Body of pancreas (tissue), 4 donors: ENCODE measurements at places on chromosomes 7 and 10. TPM values are rescaled to one million over a fixed set of nuclear protein-coding genes. Genes with fewer than 3 reads are reported as not detected.

The TBXAS1 gene
- 3.6 TPM for total RNA-seq

The TRIM56 gene
- 19.4 TPM for total RNA-seq

The KIAA1217 gene
- 36.9 TPM for total RNA-seq

The ELMO1 gene
- 10.9 TPM for total RNA-seq

The AS3MT gene
- 4.7 TPM for total RNA-seq

The TEX36 gene
- total RNA-seq, result not detected

The LDB3 gene
- total RNA-seq, result 0.78 TPM

The EPO gene
- total RNA-seq, result 2.6 TPM

The PROSER2 gene
- 29.3 TPM for total RNA-seq

The ITPRID1 gene
- total RNA-seq, result not detected

DNA sequence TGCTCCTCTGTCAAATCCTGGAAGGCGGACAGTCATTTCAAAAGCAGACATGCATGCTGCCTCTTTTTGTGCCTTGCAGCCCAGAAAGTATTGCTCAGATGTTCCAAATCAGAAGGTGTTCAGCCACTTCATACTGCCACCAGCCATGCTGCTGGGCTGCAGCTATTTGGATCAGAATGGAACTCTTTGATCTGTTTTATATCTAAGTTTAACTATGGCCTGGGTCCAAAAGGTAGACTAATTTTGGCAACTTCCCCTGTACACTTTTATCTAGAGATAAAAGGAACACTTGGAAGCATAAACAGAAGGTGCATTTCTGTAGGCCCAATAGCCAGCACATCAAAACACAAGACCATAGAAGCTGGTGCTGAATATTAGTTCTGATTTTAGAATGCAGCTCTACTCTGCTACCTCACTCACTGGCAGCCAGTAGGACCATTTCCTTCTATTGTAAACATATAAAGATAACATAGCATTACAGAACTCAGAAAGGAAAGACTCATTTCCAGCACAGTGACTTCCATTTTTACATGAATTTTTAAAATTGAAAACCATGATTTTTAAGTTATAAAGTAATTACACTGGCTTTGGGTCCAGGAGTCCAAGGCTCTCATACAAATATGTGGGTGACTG lies 143.1 kb upstream of the CAV2 start:
- DNase-seq, result peak; percentile 40
- peaks cover 46% of the 10 kb centered on the region for H3K4me1 ChIP-seq
- no peak overlapping the region for H3K4me3 ChIP-seq
- no peaks in the 10 kb centered on the region for H3K27me3 ChIP-seq

DNA sequence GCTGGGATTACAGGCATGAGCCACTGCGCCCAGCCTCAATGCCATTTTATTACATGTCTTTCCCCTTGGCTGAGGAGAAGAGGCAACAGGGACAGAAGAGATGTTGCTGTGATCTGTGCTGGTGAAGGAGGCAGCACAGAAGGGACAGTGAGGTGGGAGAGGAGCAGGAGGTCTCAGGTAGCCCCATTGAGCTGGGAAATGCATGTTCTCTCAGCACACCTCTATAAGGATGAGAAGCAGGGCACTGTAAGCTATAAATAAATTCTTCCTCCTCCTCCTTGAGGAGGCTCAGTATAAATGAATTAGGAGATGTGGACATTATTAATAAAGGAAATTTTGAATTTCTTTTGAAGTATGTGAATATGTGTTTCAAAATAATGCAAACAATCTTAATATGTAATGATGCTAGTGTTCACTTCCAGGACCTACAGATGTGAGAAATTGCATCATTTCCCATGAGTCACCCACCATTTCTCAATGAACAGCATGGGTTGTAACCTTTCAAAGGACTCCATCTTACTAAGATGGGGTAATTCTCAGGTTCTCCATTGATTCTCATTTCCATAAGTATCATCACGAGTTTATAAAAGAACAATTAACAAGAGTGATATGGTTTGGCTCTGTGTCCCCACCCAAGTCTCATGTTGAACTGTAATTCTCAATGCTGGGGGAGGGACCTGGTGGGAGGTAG lies 88.9 kb upstream of the ODAD2 start:
- DNase-seq, result no peak
- no peaks in the 10 kb centered on the region for H3K27me3 ChIP-seq
- H3K36me3 ChIP-seq, result no peaks in the 10 kb centered on the region
- no peaks in the 10 kb centered on the region for H3K4me1 ChIP-seq

- H3K27ac ChIP-seq, result no peak overlapping the region
- no peaks in the 10 kb centered on the region for H3K4me1 ChIP-seq
- DNase-seq, result no peak
- H3K4me3 ChIP-seq, result no peak overlapping the region
These were observed 46.6 kb upstream of the IGFBP3 start for GRCh38 chr7:45967591-45968157.

DNA sequence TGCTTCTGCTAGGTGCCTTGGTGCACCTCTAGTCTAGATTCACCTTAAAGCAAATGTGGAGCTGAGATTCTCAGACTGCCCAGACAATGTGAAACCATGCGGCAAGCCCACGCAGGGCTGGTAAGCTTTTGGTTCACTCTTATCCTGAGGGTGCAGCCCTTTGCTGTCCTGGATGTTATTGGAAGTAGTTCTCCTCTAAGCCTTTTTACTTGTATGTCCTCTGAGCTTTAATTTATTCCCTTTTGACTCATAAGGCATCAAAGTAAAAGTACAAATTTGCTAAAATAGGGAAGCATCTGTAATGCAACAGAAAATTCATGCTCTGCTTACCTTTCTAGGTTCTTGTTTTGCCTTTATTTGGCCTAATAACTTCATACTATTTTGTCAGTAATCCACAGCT lies 186.8 kb downstream of the MACC1 start:
- H3K27me3 ChIP-seq, result no peaks in the 10 kb centered on the region
- no peak overlapping the region for H3K27ac ChIP-seq
- H3K4me3 ChIP-seq, result no peak overlapping the region
- H3K36me3 ChIP-seq, result no peaks in the 10 kb centered on the region
- DNase-seq, result no peak

GRCh38 chr10:102195296-102195870 lies 30.7 kb upstream of the ELOVL3 start:
- H3K36me3 ChIP-seq, result no peaks in the 10 kb centered on the region
- DNase-seq, result no peak
- no peak overlapping the region for H3K27ac ChIP-seq
- H3K4me3 ChIP-seq, result no peak overlapping the region

GRCh38 chr7:78993341-78993740 lies 460.1 kb downstream of the MAGI2 start:
- no peak overlapping the region for H3K4me3 ChIP-seq
- DNase-seq, result no peak
- no peak overlapping the region for H3K27ac ChIP-seq
- H3K36me3 ChIP-seq, result no peaks in the 10 kb centered on the region

DNA sequence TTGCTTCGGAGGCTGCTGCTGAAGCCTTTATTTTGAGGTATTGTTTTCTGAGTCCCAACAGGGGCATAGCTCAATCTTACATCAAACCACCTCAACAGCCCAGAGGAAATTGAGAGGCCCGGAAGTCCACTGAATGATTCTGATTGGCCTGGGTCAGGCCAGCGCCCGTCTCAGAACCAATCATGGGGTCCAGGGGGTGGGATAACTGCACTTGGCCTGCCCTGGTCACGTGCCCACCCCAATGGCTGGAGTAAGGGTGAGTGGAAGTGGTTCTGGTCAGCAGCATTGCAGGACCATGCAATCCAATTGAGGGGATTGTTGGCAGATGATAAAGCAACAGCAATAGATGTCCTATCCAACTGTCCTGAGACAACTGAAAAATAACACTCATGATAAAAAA lies 190.6 kb downstream of the HERPUD2 start:
- H3K4me1 ChIP-seq, result no peaks in the 10 kb centered on the region
- H3K36me3 ChIP-seq, result no peaks in the 10 kb centered on the region
- no peak overlapping the region for H3K4me3 ChIP-seq
- no peak for DNase-seq

DNA sequence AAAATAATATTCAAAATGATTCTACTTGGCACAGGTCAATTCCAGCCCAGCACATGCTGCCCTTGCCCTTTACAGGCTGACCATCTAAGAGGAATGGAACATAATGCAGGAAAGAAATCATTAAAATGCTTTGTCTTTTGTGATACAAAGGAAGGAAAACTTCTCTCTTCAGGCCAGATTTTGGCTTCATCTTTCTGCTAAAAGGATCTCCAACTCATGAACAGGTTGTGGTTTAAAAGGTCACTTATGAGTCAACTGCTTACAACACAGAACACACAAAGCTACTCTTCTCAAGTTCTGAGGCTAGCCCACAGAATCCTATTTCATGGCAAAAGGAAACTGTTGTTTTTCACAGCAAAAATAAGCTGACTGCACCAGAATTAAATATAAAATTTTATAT lies 197.1 kb downstream of the DOCK4 start:
- H3K4me3 ChIP-seq, result no peak overlapping the region
- no peak for DNase-seq

GRCh38 chr7:46369933-46370654 lies 449.0 kb upstream of the IGFBP3 start:
- DNase-seq, result no peak
- no peaks in the 10 kb centered on the region for H3K4me1 ChIP-seq
- H3K4me3 ChIP-seq, result no peak overlapping the region
- no peaks in the 10 kb centered on the region for H3K27me3 ChIP-seq
- H3K27ac ChIP-seq, result no peak overlapping the region
- no peaks in the 10 kb centered on the region for H3K36me3 ChIP-seq

GRCh38 chr10:18293536-18294510 lies 153.6 kb downstream of the CACNB2 start:
- peak overlapping the region; percentile 60 for H3K27ac ChIP-seq
- no peaks in the 10 kb centered on the region for H3K27me3 ChIP-seq
- H3K4me1 ChIP-seq, result no peaks in the 10 kb centered on the region
- no peak overlapping the region for H3K4me3 ChIP-seq
- no peaks in the 10 kb centered on the region for H3K36me3 ChIP-seq
- no peak for DNase-seq

- no peak for DNase-seq
- H3K27me3 ChIP-seq, result no peaks in the 10 kb centered on the region
- H3K4me1 ChIP-seq, result no peaks in the 10 kb centered on the region
- H3K36me3 ChIP-seq, result no peaks in the 10 kb centered on the region
- no peak overlapping the region for H3K4me3 ChIP-seq
These were observed 371.4 kb downstream of the SUGCT start for GRCh38 chr7:40506158-40506557.

DNA sequence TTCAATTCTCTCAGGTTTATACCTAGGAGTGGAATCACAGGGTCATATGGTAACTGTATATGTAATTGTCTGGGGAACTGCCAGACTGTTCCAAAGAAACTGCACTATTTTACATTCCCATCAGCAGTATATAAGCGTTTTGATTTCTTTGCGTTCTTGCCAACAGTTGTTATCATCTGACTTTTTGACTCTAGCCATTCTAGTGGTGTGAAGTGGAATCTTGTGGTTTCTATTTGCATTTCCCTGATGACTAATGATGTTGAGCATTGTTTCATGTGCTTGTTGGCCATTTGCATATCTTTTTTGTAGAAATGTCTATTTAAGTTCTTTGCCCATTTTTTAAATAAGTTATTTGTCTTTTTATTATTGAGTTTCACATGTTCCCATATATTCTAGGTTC lies 44.3 kb upstream of the ZC3HAV1 start:
- no peak for DNase-seq
- no peaks in the 10 kb centered on the region for H3K27me3 ChIP-seq
- H3K36me3 ChIP-seq, result no peaks in the 10 kb centered on the region

DNA sequence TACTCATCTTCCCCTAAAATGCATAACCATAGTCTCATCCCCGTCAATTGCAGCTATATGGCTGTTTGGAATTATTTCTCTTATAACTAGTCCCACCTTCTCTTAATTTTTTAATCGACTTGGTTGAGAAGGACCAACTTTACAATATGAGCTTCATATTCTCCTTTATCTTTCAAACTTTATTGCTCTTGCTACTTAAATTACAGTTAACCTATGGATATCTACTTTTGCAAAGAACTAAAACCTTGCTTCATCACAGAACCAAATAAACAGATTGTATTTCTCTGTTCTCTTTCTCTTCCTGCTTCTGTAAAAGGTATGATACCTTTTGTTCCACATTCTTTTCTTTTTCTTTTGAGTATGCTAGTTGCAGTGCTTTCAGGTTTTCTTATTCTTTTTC lies 6.1 kb downstream of the CREM start:
- H3K4me1 ChIP-seq, result peaks cover 32% of the 10 kb centered on the region
- H3K4me3 ChIP-seq, result no peak overlapping the region
- H3K27me3 ChIP-seq, result no peaks in the 10 kb centered on the region

- DNase-seq, result no peak
- no peak overlapping the region for H3K4me3 ChIP-seq
- no peak overlapping the region for H3K27ac ChIP-seq
- H3K36me3 ChIP-seq, result no peaks in the 10 kb centered on the region
- H3K4me1 ChIP-seq, result no peaks in the 10 kb centered on the region
These were observed 110.9 kb downstream of the DYNC1I1 start for GRCh38 chr7:95883217-95883616.

DNA sequence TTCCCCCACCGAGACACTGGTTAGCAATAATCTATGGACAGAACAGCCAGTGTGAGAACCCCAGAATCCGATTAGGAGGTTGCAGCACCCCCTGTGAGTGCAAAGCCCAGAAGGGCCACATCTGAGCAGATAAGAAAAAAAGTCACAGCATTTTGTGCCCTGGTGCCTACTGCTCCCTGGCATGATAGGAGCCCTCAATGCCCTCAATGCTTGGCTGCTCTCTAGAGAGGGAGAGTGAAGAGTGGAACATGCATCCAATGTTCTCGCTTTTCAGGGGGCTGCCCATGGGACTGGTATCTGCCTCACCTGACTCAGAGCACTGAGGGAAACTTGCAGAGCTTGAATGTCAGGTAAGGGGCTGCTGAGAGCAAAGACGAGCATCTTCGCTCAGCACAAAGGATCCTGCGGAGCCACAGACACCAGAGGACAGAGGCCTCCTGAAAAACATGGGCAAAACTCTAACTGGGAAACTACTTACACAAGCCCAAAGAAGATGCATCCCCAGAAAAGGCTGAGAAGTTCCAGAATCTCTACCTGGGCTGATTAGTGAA lies 98.0 kb upstream of the FAM20C start:
- H3K4me1 ChIP-seq, result peaks cover 12% of the 10 kb centered on the region
- no peaks in the 10 kb centered on the region for H3K27me3 ChIP-seq
- no peak overlapping the region for H3K27ac ChIP-seq
- H3K4me3 ChIP-seq, result no peak overlapping the region

DNA sequence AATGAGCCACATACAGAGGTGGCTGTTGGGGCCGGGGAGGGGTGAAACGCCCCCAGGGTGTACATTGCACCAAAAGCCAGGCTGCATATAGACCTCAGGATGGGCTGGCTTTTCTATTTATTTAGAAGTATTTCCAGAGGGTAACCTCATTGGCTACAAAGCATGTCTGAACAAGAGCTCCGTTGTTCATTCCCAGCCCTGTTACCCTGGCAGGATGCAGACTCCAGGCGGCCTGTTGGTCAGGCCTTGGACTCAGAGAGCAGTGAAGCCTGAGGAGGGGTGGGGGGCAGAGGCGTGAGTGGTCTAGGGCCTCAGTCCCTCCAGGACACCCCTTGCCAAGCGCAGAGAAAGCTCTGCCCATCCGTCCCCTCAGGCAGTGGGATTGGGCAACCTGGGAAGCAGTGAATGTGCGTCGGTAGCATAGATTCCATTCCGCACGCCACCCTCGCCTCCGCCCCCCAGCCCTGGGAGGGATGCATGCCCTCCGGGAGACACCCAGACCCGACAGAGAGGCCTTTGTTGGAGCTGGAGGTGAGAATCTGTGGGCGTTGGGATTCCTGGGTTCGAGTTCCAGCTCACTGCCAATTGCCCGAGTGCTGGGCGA lies 41.9 kb downstream of the TCF7L2 start:
- H3K27ac ChIP-seq, result peak overlapping the region; percentile 51
- H3K4me3 ChIP-seq, result no peak overlapping the region
- no peaks in the 10 kb centered on the region for H3K36me3 ChIP-seq
- peaks cover 14% of the 10 kb centered on the region for H3K4me1 ChIP-seq

- no peaks in the 10 kb centered on the region for H3K4me1 ChIP-seq
- H3K36me3 ChIP-seq, result no peaks in the 10 kb centered on the region
- no peak overlapping the region for H3K4me3 ChIP-seq
- H3K27me3 ChIP-seq, result no peaks in the 10 kb centered on the region
- no peak for DNase-seq
- H3K27ac ChIP-seq, result no peak overlapping the region
These were observed 49.7 kb downstream of the CDK14 start for GRCh38 chr7:90645784-90646183.
